ENCODE measurements at places on chromosomes 2 and 18.
A peak's percentile ranks its signal among the peaks of the same experiment; 100 is the strongest.

DNA sequence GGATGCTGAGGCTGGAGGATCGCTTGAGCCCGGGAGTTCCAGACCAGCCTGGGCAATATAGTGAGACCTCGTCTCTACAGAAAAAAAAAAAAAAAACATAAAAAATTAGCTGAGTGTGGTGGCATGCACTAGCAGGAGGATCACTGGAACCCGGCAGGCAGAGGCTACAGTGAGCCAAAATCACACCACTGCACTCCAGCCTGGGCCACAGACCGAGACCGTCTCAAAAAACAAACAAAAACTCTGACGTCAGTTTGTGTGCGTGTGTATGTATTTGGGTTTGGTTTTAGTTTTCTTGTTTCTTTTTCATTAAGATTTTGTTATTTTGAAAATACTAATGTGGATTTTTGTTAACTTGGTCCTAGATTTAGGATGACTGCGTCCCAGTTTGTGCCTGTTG is 19.0 kb downstream of the CEP68 start:
- no peak for DNase-seq

DNA sequence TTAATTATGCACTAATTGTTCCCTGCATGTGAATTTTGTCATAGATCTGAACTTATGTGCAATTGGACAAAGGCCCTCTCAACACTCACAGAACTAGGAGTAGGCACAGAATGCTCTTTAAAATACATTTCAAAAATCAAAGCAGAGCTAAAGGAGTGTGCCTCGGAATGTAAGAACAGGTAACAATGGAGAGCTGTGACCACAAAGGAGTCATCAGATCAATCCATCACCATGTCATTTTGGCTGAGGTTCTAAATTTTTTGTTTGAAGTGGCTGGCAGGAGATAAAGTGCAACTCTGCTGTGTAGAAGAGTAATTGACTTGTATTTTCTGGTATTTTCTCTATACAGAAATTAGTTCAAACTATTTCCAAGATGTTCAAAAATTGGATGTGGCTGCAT is 155.4 kb downstream of the NRP2 start:
- no peak for DNase-seq

DNA sequence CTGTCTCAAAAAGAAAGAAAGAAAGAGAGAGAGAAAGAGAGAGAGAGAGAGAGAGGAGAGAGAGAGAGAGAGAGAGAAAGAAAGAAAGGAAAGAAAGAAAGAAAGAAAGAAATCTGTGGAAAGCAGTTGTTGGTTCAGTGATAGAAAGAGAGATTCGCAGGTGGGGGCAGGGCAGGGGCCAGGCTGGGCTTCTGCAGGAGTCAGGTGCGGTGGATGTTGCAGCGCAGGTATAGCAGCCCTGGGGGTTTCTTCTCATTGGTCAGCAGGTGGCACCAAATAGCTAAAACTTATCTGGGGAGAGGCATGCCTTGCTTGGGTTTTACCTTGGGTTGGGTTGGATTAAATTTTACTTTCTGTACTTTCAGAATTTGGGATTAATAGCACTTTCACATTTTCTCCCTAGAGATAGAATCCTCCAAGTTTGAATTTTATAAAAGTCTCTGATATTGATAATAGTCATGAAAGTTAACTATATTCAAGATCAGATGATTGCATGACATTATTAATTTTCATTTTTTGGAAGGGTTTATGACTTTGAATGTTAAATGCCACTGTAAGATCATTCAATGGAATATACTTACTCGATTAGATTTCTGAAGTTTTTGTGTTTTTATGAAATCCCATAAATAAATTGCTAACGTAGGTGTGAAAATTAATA is 66.6 kb downstream of the SPTBN1 start:
- DNase-seq, result no peak

- DNase-seq, result no peak
Measured at GRCh38 chr2:36371928-36372391, 16.4 kb downstream of the CRIM1 start.

DNA sequence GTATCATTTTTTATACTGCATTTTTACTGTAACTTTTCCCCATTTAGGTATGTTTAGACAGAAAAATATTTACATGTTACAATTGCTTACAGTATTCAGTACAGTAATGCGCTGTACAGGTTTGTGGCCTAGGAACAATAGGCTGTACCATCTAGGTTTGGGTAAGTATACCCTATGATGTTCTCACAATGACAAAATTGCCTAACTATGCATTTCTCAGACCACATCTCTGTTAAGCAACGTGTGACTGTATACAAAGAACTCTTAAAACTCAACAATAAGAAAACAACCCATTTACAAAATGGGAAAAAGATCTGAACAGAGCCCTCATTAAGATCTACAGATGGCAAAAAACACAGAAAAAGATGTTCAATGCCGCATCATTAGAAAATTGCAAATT is 29.4 kb downstream of the FAM210A start:
- no peak for DNase-seq

DNA sequence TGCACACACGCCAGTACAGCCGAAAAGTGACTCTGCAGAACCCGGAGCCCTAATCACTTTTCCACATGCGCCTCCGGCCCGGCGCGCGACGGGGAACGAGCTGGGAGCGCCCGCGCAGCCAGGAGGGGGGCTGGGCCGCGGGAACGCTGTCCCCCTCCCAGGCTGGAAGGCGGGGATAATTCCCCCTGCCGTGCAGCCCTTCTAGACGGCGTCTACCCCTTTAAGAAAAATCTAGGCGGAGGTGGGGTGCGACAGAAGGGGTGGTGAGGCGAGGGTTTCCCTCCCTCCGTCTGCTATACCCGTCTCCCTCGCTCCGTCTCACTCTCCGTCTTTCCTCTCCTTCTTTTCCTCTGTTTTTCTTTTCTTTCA is 2.4 kb downstream of the CYP26B1 start:
- DNase-seq, result no peak

GRCh38 chr2:210099940-210100339 is 71.3 kb downstream of the KANSL1L start:
- no peak for DNase-seq

- no peak for DNase-seq
Measured at GRCh38 chr2:200593905-200594304, 8.1 kb downstream of the AOX1 start.

GRCh38 chr2:235806986-235807750 is 313.3 kb downstream of the AGAP1 start:
- DNase-seq, result no peak

DNA sequence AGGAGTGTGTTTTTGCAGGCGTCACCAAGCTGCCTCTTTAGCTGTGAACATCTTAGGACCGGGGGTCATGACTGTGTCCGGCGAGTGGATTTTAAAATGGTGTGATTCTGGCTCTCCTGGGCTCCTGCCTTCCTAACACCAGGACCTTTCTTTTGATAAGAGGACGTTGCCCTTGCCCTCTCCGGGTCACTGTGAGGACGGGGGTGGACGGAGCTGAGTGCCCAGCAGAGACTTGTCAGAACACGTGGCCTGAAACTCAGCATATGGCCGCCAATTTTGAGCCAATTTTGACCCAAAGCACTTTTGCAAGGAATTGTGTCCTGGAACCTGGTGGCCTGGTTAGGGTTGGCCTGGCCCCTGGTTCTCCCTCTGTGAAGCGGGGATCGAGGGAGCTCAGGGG is 40.2 kb downstream of the RTP5 start:
- no peak for DNase-seq

GRCh38 chr2:233119123-233119522 is 59.0 kb downstream of the INPP5D start:
- no peak for DNase-seq

DNA sequence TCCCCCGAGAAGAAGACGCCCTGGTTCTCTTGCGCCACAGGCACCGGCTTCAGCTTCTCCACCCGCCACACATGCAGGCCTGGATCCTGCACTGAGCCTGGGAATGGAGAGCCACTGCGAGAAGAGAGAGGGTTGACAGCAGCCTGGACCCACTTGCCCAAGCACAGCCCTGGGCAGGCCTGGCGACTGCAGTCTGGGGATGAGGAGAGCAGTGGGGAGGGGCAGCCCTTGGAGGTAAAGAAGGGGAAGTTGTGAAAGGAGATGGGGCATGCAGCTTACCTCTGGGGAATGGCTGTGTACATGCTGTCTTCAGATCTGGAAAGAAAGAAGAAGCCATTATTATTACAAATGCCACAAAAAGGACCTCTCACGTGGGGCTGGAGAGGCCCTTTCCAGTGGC is 8.3 kb downstream of the CAPG start:
- no peak for DNase-seq

- no peak for DNase-seq
Measured at GRCh38 chr2:55112229-55113031, 62.2 kb upstream of the RTN4 start.

DNA sequence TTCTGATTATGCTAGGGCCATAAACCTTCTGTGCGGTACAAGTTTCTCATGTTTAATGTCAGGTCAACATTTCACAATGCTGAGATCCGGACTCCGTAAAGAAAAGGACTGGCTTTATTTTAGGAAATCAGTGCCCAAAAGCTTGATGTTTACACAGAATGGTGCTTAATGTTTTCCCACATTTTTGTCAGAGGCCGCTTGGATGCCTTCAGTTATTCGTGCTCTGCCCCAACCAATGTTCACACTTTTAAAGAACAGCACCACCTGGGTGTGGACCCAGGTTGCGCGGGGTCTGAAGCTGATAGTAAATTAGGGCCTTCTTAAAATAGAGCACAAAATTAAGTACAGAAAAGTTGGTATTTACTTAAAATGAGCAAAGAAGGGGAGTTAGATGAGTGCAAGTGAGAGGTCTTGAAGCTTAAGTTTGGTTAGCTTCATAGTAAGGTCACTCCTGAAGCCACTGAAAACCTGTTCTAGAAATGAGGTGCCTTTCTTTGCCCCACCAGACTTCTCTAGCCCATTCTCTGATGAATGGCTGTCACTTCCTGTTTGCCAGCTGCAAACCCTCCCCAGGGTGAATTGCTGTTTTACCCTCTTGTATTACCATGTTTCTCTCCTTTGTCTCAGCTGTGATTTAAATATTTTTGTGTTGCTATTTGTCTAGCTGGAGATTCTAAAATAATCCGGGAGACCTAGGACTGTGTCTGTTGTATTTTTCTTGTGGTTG is 20.5 kb downstream of the SLC3A1 start:
- no peak for DNase-seq

DNA sequence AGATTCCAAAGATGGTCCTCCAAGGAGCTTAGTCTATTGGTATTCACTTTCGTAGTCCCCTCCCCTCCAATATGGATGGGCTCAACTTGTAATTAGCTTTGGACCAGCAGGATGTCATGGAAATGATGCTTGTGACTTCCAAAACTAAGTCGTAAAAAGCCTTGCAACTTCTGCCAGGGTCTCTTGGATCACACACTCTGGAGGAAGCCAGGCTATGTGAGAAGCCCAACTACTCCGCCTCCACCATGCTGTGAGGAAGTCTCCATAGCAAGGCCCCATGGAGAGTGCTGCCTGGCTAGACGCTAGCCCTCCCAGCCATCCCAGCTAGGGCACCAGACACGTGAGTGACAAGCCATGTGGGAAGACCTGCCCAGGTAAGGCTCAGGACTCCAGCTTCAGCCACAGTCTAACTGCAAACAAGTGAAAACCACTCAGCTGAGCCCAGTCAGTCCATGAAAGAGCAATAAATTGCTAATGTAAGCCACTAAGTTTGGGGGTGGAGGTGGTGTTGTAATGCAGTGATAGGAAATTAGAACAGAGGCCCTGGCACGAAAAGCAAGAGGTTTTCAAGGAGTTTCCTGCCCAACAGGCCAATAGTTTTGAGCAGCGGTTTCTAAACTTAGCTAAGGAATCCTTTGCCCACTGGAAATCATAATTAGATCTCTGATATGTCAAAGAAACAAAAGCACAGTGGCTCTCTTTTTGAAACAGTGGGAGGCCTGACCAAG is 77.5 kb upstream of the GLI2 start:
- DNase-seq, result no peak

DNA sequence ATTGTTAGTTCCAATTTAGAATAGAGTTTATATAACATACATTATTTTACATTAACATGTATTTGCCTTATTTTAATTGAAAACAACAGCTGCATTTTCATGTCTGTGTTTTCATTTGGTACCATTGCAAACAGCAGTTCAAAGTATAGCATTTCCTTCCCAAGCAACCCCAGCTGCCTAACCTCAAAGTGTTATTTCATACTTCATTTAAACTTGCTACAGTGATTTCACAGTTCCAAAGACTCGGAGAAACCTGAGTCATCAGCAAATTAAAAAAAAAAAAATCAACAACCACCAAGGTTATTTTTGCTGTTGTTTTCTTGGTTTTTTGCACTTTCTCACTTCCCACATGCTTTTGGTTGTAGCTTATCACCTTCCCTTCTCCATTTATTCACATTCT is 236.5 kb upstream of the SPHKAP start:
- DNase-seq, result no peak

- peak; percentile 41 for DNase-seq
Measured at GRCh38 chr2:25041307-25041927, 459 bp upstream of the EFR3B start.

GRCh38 chr2:7692657-7693161 is 775.5 kb downstream of the RNF144A start:
- DNase-seq, result peak; percentile 7

DNA sequence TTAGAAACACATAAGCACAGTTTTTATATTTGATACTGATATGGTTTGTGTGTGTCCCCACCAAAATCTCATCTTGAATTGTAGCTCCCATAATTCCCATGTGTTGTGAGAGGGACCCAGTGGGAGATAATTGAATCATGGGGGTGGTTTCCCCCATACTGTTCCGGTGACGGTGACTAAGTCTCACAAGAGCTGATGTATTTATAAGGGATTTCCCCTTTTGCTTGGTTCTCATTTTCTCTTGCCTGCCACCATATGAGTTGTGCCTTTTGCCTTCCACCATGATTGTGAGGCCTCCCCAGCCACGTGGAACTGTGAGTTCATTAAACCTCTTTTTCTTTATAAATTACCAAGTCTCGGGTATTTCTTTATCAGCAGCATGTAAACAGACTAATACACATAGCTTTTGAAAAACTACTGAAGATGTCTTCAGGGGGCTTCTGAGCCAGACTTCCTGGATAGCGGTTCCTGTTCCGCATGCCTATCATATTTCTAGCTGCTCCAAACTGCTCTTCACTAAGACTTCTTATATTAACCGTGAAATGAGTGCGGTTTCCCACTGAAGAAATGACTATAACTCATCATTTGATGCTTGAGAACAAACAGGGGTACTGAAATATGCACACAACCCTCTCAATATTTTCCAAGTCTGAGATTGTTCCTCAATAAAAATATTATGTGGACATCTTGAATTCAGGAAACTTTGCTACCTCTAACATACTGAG is 75.8 kb downstream of the SPHKAP start:
- no peak for DNase-seq

Measured in NCI-H1436 treated with DMSO at 0.1 percent for 48 hours (cell line).